Mesendoderm (in vitro differentiated cells): ENCODE measurements at places on chromosomes 11 and 22.

GRCh38 chr11:94032066-94032465 lies 10.9 kb downstream of the HEPHL1 start:
- H3K4me3 ChIP-seq, result no peak overlapping the region
- H3K36me3 ChIP-seq, result no peaks in the 10 kb centered on the region
- no peak for DNase-seq
- H3K27me3 ChIP-seq, result no peaks in the 10 kb centered on the region

DNA sequence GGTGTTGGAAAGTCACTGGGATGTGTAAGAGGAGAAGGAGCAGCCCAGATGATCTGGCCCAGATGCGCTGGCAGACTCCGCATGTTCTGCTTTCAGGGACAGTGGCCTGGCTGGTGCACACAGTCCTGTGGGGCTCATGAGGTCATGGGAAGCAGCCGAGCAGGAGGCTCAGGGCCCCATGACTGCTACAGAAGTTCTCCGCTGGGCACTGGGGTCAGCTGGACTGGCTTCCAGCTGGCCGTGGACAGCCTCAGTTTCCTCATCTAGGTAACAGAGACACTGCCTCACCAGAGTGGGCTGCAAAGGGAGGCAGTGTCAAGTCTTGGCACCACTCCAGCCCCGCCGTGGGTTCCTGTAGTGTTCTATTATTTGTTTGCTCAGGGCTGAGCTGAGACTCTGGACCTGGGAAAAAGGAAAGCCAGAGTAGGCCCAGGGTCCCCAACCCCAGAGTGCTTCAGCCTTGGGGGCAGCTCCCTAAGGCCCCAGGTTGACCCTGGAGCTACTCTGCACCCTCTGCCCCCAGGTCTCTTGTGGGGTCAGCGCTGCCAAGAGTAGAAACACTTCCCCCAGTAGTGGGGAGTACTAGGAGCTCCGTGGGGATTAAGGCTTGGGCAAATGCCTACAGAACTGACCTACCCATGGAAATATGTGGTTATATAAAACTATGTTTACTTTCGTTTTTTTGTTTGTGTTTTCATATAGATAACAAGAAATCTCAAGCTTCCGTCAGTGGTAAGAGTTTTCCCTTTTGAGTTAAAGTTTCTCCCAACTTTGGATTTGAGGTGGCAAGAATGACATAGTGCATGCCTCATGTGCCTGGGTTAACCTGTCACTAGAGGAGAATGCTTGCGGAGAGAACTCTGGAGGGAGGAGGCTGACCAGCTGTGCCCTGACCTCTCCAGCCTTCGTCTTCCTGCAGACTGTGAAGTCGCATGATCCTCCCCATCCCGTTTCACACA lies 45.3 kb downstream of the MED15 start:
- H3K27me3 ChIP-seq, result no peaks in the 10 kb centered on the region
- H3K4me3 ChIP-seq, result no peak overlapping the region
- DNase-seq, result no peak
- no peak overlapping the region for H3K27ac ChIP-seq
- peaks cover 8% of the 10 kb centered on the region for H3K36me3 ChIP-seq

- H3K36me3 ChIP-seq, result peaks cover 21% of the 10 kb centered on the region
- no peak overlapping the region for H3K4me3 ChIP-seq
- no peaks in the 10 kb centered on the region for H3K4me1 ChIP-seq
- H3K27ac ChIP-seq, result no peak overlapping the region
- DNase-seq, result peak; percentile 27
- no peaks in the 10 kb centered on the region for H3K27me3 ChIP-seq
These were observed 11.6 kb downstream of the MED19 start for GRCh38 chr11:57700425-57700824.

GRCh38 chr22:40602231-40602630 lies 34.3 kb downstream of the MRTFA start:
- no peak for DNase-seq
- no peaks in the 10 kb centered on the region for H3K27me3 ChIP-seq
- H3K36me3 ChIP-seq, result no peaks in the 10 kb centered on the region
- no peak overlapping the region for H3K27ac ChIP-seq
- H3K4me1 ChIP-seq, result no peaks in the 10 kb centered on the region

DNA sequence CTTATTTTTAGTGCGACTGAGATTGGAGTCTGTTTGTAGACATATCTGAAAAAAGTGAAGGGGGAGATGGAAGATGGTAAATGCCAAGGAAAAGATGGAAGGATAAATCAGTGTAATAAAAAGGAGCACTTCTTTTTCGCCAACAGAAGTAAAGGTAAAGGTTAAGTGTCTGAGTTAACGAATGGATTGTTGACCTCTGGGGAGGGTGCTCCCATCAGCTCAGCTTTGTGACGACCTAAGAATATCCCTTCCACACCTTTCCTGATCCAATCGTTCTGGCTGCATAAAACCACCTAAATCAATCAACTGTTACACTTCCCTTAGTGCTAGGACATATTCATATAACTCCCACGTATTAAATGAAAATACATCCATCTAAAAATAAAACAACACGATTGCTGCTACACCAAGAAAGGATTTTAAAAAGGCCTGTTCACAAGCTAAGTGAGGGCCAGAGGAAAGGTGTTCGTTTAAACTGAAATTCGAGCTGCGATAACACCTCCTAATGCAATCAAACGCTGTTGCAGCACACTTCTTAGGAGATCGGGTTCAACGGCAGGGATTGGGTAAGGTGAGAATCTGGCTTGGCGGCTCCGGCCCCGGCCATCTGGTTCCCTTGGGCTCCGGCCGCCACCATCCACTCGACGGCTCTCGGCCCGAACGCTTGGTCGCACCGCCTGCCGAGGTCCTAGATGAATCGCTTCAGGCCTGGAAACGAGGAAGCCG lies 658 bp downstream of the C11orf71 start:
- H3K27ac ChIP-seq, result peak overlapping the region; percentile 94
- H3K27me3 ChIP-seq, result no peaks in the 10 kb centered on the region
- peak overlapping the region; percentile 77 for H3K4me3 ChIP-seq
- DNase-seq, result peak; percentile 92
- peaks cover 2% of the 10 kb centered on the region for H3K4me1 ChIP-seq

GRCh38 chr11:60952742-60953170 lies 780 bp upstream of the SLC15A3 start:
- DNase-seq, result peak; percentile 26
- H3K4me1 ChIP-seq, result peaks cover 4% of the 10 kb centered on the region
- no peaks in the 10 kb centered on the region for H3K36me3 ChIP-seq
- H3K27ac ChIP-seq, result no peak overlapping the region
- no peak overlapping the region for H3K4me3 ChIP-seq

DNA sequence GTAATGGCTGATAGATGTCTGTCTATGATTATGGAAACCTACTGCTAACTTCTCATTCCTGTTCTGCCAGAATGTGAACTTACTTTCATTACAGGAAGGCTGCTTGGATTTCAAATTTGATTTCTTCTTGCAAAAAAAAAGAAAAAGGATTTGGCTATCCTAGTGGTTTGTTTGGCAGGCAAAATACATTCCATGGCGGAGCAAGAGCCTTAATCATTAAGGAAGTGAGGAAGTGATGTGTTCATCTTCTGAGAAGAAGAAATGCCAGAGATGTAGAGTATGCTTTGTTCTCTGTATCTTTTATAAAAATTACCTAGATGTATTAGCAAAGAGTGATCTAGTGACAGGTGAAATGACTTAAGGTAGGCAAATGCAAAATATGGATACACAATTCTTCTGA lies 356.3 kb downstream of the SOX6 start:
- H3K36me3 ChIP-seq, result no peaks in the 10 kb centered on the region
- no peaks in the 10 kb centered on the region for H3K4me1 ChIP-seq
- H3K27ac ChIP-seq, result no peak overlapping the region
- H3K27me3 ChIP-seq, result no peaks in the 10 kb centered on the region
- H3K4me3 ChIP-seq, result no peak overlapping the region
- no peak for DNase-seq

DNA sequence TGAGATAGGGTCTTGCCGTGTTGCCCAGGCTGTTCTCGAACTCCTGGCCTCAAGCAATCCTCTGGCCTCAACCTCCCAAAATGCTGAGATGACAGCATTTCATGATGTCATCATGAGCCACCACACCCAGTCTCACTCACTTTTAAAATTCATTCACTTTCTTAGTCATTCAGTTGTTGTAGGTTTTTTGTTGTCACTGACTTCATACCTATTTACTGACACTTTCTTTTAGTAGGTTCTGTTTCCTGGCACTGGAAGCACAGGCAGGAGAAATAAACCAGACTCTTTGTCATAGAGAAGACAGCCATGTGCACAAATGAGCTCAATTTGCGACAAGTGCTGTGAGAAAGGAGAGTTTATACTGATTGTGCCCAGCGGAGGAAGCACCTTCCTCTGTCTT lies 10.5 kb downstream of the ART5 start:
- no peak overlapping the region for H3K27ac ChIP-seq
- no peaks in the 10 kb centered on the region for H3K36me3 ChIP-seq
- no peak overlapping the region for H3K4me3 ChIP-seq
- no peak for DNase-seq
- no peaks in the 10 kb centered on the region for H3K27me3 ChIP-seq
- no peaks in the 10 kb centered on the region for H3K4me1 ChIP-seq

- H3K4me3 ChIP-seq, result no peak overlapping the region
- H3K27me3 ChIP-seq, result no peaks in the 10 kb centered on the region
- H3K4me1 ChIP-seq, result no peaks in the 10 kb centered on the region
- no peak for DNase-seq
These were observed 623.8 kb upstream of the CHORDC1 start for GRCh38 chr11:90846628-90847027.
